ENCODE measurements at places on chromosomes 7 and 10.

DNA sequence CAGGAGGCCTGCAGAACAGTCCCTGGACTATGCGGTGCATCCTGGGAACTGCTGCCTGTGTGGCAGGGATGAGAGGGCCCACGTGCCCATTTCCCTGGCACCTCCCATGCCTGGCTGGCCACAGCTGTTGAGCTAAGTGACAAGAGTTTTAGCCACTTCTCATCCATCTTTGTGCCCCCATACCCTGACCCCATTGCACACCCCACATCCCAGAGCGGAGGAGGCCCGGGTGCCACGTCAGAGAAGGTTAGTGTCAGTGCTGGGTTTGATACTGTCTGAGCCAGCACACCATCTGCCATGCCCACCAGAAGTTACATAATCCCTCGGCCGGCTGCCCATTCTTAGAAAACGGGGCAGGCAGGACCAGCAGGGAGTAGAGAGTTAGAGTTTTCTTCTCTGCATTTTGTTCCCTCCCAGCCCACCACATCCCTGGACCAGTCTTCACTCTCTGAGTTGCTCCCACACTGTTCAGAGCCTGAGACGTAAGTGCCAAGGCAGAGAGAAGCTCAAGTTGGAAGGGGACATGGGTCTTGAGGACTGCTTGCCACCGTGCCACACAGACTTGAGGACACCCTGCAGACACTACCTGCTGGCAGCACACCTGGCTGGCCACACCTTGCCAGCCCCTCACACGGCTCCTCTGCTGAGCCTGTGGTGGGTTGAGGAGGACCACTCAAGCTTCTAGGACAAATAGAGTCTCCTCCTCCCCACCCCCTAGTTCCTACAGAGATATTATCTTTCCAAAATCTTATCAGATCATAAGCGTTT, 13.1 kb downstream of the UNC5B start:
- no peak for DNase-seq

DNA sequence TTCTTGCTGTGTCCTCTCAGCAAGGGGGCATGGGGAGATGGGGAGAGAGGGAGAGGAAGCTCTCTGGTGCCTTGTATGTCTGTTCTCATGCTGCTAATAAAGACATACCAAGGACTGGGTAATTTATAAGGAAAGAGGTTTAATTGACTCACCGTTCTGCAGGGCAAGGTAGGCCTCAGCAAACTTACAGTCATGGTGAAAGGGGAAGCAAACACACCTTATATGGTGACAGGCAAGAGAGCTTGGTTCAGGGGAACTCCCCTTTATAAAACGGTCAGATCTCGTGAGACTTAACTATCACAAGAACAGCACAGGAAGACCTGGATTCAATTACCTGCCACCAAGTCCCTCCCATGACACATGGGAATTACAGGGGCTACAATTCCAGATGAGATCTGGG, 464.7 kb upstream of the CELF2 start:
- DNase-seq = no peak

DNA sequence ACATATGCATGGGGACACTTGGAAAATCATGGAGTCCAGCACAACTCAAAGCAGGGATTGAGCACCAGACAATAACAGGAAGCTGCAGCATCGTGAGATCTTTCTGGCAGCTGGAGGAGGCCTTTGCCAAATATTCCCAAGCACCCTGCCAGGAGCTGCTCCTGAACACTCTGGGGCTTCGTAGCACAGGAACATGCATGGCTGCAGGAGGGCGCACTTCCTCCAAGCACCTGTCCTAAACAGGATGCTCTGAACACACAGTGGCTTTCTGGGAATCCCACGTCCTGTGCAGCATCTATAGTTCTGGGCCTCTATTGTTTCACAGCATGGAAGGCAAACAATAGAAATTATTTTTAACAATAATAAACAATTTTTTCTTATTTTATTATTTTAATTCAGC, 4.1 kb downstream of the ABLIM1 start:
- DNase-seq = no peak

DNA sequence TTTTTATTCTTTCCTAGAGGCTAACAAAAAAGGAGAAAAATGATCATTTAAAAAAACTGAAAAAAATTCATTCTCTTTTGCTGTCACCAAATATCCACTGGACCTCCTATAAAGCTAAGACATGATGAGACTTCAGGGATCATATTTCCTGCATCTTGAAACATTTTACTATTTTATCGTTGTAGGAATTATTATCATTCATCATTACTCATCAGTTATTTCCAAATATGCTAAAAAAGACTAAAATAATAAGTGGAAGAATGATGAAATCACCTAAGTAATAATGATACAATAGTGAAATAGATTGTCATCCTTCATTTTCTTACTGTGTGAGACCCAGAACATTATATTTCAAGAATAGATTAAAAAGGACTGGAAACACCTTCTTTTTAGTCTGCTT, 28.3 kb downstream of the TAF3 start:
- DNase-seq = no peak

DNA sequence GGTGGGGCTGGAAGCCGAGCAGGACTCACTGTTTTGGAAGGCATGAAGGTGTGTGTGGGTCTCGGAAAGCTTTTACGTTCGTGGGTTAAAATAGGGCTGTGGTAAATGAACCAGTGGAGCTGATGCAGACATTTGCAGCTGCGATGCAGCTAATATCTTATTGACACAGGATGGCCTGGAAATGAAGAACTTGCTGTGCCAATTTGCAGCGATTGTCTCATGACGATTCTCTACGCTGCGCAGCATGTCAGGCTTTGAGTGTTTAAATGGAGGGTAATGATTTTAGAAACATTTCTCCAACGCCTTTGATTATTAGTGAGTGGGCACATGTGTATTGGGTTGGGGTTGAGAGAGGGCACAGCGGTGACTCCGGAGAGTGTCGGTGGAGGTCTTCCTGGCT, 136.0 kb downstream of the ACTR3B start:
- DNase-seq = no peak

DNA sequence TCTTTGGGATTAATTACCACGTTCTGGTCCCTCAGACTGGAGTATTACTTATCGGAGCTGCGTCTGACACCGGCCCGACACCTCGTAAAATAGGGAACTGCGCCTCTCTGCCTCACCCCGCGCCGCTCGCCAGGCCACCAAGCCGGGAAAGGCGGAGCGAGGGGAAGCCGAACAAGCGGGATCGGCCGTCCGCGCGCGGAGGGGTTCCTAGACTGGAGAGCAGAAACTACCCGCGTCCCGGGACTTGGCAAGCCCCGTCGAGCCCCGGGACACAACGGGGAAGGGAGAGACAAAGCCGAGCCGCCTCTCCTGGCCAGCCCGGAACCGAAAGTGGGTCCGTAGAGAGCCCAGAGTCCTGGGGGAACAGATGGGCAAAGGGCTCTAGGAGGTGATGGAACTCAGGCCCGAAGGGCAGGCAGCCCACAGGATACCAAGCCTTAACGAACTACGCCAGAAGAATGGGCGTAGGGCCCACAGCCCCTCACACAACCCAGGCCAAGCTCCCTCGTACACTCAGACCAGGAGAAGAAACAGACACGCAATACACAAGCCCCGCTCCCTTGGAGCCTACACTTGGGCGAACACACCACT, 6.5 kb downstream of the LBX1 start:
- DNase-seq = no peak

DNA sequence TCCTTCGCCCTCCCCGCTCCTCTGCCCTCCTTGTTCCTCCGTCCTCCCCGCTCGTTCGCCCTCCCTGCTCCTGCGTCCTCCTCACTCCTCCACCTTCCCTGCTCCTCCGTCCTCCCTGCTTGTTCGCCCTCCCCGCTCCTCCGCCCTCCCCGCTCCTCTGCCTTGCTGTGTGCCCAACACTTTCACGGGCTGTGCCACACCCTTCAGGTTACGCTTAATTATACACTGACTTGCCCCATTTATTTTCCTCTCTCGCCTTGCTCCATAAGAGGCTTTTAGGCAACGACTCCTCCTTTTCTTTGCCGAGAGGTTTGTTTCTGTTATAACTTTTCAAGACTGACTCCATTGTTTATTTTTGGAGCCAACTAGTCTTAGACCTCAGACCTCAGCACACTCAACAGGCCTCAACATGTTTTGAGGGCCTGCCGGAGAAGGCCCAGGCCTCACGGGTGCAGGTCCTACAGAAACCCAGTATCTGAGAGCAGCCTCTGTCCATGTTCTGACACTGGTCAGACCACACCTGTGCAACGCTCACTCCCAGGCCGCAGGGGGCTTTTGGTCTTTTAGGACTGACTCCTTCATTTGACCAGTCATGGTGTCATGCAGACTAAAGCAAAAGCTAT, 18.2 kb upstream of the PRKAG2 start:
- no peak for DNase-seq

GRCh38 chr7:74015670-74016069, 12.3 kb upstream of the ELN start:
- DNase-seq = no peak

- DNase-seq = no peak
These were observed at the start of gene OPALIN for GRCh38 chr10:96358851-96359540. Gene OPALIN (minus strand): TSS chr10:96359002. CDS start chr10:96358896, 106 bp downstream.

- no peak for DNase-seq
These were observed 415.1 kb downstream of the THSD7A start for GRCh38 chr7:11416641-11417458.

DNA sequence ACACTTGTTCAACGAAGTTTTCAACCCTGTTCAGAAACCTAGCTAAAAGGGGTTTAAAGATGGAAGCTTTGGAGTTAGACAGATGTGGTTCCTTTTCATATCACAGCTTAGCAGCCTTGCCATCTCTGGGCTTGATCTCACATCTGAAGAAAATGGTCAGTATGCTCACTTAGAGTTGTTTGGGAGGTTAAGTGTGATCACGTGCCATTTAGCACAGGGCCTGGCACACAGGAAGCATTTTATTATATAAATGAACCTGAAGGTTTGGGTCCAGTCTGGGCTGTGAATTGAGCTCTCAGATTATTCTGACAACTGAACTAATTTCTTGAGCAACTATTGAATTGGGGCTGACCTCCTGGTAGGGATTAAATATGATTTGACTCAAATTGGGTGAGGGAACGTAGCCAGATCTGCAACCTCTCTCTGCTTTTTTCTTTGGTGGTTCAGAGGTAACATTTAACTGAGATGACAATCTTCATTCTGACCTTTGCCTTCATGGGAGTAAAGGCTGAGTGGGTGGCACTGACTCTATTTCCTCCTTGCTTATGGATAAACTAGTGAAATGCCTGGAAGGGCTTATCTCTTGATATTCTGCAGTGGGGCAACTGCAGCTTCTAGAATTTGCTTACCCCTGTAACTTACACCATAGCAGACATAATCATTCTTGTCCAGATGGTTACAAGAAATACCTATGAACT, 10.2 kb upstream of the HKDC1 start:
- DNase-seq = no peak

GRCh38 chr10:130039141-130039540, 71.5 kb downstream of the C10orf143 start:
- no peak for DNase-seq

DNA sequence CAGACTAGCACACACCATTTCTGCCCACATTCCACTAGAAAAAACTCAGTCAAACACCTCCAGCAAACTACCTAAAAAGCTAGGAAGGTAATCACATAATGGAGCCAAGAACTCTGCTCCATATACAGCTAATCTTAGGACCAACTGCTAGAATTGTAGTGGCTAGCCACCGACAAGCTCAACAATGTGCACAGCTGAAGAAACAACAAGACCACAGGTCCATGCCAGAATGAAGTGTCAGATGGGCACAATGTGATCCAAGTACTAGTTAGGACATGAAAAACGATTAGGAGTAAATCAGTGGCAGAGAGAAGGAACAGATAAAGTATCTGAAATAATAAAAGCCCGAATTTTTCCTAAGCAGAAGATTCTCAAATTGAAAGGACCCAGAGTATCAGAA, 38.6 kb downstream of the TMEM106B start:
- no peak for DNase-seq

DNA sequence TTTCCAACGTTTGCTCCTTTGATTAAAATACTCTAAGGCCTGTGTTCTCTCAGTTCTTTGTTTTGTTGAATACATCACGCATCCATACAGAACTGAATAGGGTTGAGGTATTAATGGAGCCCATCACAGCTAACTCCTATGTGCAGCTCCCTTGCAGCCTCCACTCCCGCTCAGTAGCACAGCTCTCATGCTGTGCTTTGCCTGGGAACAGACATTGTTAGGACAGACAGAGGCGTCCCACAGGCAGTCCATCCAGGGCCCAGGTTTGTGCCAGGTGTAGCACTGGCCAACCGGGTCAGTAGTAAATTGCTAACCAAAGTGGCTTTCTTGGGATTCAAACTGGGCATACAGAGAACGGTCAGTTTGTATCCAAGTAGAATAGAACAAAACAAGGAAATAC, 644.7 kb upstream of the NRP1 start:
- DNase-seq = no peak

GRCh38 chr10:126422567-126422966, 34.3 kb upstream of the ADAM12 start:
- no peak for DNase-seq

DNA sequence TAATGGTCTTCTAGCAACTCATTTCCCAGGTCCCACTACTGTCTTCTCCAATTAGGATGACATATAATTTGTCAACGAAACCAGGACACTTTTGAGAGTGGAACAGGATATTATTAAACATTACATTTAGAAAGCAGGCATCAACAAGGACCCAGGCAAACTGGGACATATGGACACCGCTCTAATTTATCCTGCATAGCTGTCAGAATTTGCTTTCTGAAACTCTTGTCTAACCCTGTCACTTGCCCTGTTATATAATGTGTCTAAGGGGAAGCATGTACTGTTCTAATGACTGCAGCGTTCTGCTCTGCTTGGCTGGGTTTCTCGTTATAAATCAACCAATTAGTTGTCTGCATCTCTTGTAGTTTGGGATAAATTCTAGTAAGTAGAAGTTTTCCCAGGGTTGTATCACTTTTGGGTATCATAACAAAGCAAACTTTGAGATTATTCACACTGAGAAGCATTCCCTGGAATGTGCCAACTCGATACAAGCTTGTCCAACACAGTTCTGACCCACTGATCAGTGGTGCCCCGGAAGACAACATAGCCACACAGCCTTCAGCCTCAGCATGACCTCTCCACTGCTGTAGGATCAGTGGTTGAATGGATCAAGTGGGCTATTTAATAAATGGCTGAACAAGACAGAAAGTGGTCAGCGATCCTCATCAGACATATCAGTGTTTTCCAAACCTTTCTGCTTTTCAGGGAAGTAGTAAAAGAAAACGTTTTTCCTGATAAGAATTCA, 228.1 kb downstream of the KIF20B start:
- no peak for DNase-seq

- no peak for DNase-seq
These were observed 114.0 kb downstream of the INPP5A start for GRCh38 chr10:132651511-132652029.

GRCh38 chr7:99719996-99720769, 14.8 kb downstream of the CYP3A7 start:
- DNase-seq = no peak

DNA sequence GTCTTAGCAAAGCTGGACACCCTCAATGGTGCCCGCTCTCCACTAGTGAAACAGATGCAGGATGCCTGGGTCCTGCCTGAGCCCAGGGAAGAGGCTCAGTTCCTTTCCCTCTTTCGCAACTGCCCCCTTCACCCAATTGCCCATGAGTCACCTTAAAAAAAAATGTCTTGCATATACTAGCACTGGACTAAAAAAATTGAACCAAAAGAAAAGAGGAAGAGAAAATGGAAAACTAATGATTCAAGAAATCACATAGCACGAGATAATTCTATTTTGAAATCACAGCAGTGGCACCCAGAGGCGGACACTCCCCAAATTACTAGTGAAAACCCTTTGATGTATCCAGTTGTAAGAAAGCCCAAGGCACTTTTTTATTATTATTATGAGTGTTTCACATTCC, 972.5 kb downstream of the LRMDA start:
- no peak for DNase-seq
